MCF 10A (cell line): ENCODE measurements at places on chromosomes 1 and 21.

- H3K36me3 ChIP-seq = no peaks in the 10 kb centered on the region
- DNase-seq = no peak
- no peak overlapping the region for H3K4me3 ChIP-seq
- H3K4me1 ChIP-seq = no peaks in the 10 kb centered on the region
Measured at GRCh38 chr1:199878823-199879222, 148.7 kb upstream of the NR5A2 start.

DNA sequence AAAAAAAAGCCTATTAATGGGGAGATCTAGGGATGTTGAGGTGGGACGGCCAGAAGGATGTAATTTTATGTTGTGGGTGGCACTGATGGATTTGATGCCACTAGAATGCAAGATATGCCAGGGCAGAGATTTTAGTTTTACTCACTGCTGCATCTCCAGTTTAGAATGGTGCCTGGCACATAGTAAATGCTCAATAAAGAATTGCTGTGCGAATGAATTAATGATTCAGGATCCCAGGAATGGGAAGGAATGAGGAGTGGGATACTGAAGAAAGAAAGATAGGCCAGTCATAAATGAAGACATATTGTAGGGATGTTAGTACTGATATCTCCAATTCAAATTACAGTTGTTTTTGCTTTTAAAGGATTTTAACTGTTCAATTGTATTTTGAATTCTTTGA, 72.6 kb downstream of the CAMTA1 start:
- peak overlapping the region; percentile 65 for H3K27ac ChIP-seq
- H3K4me3 ChIP-seq = no peak overlapping the region
- no peaks in the 10 kb centered on the region for H3K27me3 ChIP-seq

DNA sequence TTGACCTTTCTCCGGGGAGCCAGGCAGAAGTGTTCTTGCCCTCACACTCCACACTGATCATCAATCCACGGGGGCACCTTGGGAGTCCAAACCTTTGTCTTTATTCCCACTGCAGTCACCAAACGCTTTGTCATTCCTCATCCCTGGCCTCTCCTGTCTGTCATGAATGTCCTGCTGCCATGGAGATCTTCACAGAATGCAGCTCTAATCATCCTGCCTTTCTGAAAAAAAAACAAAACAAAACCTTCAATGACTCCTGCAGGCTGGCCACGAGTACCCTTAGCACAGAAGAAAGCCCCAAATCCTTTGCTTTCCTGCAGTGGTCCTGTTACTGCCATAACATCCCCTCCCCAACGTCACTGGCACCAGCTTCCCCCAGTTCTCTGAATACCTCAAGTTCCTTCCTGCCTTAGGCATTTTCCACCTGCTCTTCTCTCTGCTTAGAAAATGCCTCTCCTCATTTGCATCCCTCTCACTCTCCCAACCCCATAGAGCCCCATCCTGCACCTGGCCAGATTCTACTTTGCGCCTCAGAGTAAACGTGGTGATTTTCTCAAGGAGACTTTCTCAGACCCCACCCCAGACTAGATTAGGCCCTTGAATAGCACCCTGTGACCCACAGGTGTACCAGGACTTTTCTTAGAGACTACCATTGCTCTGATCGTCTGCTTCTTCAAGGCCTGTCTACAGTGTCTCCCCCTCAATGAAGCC, 131.2 kb downstream of the AK5 start:
- H3K27ac ChIP-seq = no peak overlapping the region
- no peaks in the 10 kb centered on the region for H3K27me3 ChIP-seq
- H3K36me3 ChIP-seq = no peaks in the 10 kb centered on the region
- H3K4me3 ChIP-seq = no peak overlapping the region
- DNase-seq = no peak

DNA sequence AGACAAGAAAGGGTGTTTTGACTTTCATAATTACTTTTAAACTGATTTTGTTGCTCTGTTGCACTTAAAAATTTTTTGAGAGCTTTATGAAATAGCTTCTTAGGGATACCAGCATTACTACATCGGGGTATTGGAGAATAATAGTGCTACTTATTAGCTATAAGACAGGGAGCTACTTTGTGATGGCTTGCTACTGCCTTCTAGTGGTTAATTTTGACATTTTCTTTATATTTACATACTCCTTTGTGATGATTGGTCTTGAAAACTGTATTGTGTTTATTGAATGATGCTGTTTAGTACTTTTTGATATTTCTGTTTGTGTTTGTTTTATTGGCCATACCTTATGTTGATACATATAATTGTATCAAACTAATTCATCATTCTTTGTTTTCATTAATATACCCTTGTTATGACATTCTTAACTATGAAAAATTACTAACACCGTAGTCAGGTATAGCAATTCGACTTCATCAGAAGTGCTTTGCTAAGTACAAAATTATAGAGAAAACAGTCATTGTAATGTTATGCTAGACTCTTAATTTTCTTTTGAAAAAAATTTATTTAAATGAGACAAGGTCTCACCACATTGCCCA, 85.5 kb downstream of the CLIC4 start:
- H3K27me3 ChIP-seq = no peaks in the 10 kb centered on the region
- H3K36me3 ChIP-seq = peaks cover 21% of the 10 kb centered on the region
- H3K27ac ChIP-seq = no peak overlapping the region
- no peak overlapping the region for H3K4me3 ChIP-seq
- DNase-seq = peak; percentile 64
- H3K4me1 ChIP-seq = peaks cover 19% of the 10 kb centered on the region

GRCh38 chr1:155940482-155940992, 901 bp upstream of the RXFP4 start:
- H3K36me3 ChIP-seq = peaks cover 13% of the 10 kb centered on the region
- DNase-seq = peak; percentile 96
- peaks cover 46% of the 10 kb centered on the region for H3K4me1 ChIP-seq
- H3K27me3 ChIP-seq = no peaks in the 10 kb centered on the region

GRCh38 chr1:164624400-164624799, 65.4 kb downstream of the PBX1 start:
- no peak for DNase-seq
- H3K4me3 ChIP-seq = no peak overlapping the region
- no peaks in the 10 kb centered on the region for H3K27me3 ChIP-seq

DNA sequence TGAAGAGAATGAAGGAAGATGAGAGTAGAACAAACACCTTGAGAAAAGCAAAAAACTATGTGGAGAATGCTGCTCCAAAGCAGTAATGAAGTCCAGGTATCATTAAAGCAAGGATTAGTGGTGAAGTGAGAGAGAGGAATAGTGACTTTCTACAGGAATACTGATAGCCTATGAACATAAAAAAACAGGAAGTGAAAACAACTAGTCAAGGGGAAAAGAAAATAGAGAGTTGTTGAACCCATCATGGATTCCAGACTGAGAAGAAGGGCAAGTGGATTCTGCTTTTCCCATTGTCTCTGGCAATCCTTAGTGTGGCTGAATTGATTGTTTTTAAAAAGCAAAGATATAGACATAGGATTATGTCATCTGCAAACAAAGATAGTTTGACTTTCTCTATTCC, 119.9 kb upstream of the LHX8 start:
- H3K4me3 ChIP-seq = no peak overlapping the region
- H3K27ac ChIP-seq = no peak overlapping the region
- DNase-seq = no peak
- H3K27me3 ChIP-seq = no peaks in the 10 kb centered on the region
- H3K4me1 ChIP-seq = peaks cover 5% of the 10 kb centered on the region
- no peaks in the 10 kb centered on the region for H3K36me3 ChIP-seq

DNA sequence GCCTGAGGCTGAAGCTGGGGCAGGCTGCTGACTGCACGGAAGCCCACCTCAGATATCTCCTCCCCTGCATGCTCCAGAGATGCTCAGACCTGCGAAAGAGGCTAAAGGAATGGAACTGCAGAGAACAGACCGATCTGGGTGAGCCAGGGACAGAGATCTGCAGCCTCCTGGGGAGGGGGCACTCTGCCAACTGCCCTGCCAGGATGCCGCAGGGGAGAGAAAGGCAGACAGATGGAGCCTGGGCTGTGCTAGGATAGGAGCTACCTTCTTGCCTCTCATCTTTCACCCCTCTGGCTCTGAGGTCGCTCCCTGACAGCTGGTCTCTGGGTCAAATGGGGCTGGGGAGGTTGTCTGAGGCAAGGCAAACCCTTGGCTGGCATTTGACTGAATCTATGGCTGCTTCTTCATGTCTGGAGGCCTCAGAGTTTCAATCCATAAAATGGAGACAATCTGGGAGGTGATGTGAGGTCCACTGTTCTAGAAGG, 238.2 kb downstream of the GRIK3 start:
- H3K4me3 ChIP-seq = no peak overlapping the region
- H3K27me3 ChIP-seq = no peaks in the 10 kb centered on the region
- no peak for DNase-seq
- no peaks in the 10 kb centered on the region for H3K4me1 ChIP-seq
- H3K36me3 ChIP-seq = no peaks in the 10 kb centered on the region

- no peak overlapping the region for H3K27ac ChIP-seq
- no peaks in the 10 kb centered on the region for H3K36me3 ChIP-seq
- H3K4me3 ChIP-seq = no peak overlapping the region
Measured at GRCh38 chr1:245915406-245915805, 591.7 kb downstream of the SMYD3 start.

DNA sequence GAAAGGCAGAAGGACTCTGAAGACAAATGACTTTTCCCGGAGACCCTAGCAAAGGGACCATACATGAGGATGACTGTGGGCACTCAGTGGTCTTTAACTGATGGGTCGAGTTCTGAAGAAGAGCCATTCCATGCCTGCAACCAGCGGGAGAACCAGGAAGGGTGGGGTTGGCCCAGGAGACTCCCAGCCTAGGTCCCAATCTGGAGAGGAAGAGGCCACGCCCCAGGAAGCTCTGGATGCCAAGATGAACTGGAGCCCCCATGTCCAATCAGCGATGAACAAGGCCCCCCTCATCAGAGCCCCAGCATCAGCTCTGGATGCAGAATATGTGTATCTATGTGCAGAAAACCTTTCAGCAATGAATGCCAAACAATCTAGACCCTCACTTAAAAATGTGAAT, 3.6 kb downstream of the KRTAP10-10 start:
- no peak overlapping the region for H3K4me3 ChIP-seq
- H3K27ac ChIP-seq = no peak overlapping the region

GRCh38 chr1:163426505-163427251, 104.9 kb downstream of the NUF2 start:
- no peaks in the 10 kb centered on the region for H3K4me1 ChIP-seq
- no peak overlapping the region for H3K4me3 ChIP-seq
- DNase-seq = no peak
- H3K27ac ChIP-seq = no peak overlapping the region
- peaks cover 11% of the 10 kb centered on the region for H3K27me3 ChIP-seq
- no peaks in the 10 kb centered on the region for H3K36me3 ChIP-seq

DNA sequence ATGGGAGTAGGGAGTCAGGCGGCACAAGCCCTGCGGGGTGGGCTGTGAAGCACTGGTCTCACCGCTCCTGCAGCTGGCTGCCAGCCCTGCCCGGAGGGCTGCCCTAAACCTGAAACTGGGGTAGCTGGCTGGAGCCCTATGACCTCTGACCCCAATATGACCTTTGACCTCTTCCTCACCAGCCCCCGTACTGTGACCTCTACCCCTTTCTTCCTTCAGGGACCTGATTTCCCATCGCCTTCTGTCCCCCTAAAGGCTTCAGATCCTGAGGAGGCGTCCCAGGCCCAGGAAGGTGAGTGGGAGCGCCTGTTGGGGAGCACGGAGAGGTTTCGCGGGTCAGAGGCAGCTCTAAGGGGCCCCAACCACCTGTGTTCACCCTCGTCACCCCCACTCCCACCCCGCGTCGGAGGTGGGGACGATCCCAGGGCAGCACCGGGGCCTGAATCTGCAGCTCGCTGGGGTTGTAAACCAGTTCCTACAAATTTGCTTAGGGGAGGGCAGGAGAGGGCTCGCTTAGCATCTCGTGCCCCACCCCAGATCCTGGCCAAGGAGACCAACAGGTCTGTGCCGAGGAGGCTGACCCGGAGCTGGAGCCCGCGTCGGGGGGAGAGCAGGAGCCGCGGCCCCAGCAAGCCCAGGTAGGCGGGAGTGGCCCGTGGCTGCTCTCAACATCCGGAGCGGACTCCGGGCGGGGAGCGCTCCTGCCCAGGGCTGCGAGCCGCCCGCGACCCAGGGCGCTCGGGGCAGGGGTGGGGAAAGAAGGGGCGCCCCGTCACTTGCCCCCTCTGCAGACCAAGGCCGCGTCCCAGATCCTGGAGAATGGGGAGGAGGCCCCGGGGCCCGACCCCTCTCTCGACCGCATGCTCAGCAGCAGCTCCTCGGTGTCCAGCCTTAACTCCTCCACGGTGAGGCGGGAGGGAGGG, 7.3 kb downstream of the SYTL1 start:
- H3K4me3 ChIP-seq = no peak overlapping the region
- H3K4me1 ChIP-seq = peaks cover 19% of the 10 kb centered on the region
- H3K27ac ChIP-seq = no peak overlapping the region
- no peaks in the 10 kb centered on the region for H3K27me3 ChIP-seq

GRCh38 chr1:205505791-205506190, 1.3 kb downstream of the CDK18 start:
- H3K27ac ChIP-seq = peak overlapping the region; percentile 87
- peak overlapping the region; percentile 89 for H3K4me3 ChIP-seq
- H3K36me3 ChIP-seq = no peaks in the 10 kb centered on the region

- no peaks in the 10 kb centered on the region for H3K4me1 ChIP-seq
- H3K4me3 ChIP-seq = no peak overlapping the region
- no peak for DNase-seq
- no peaks in the 10 kb centered on the region for H3K36me3 ChIP-seq
Measured at GRCh38 chr1:28815533-28816185, 3.7 kb downstream of the OPRD1 start.

GRCh38 chr21:37994211-37994610, 78.0 kb upstream of the KCNJ6 start:
- no peaks in the 10 kb centered on the region for H3K4me1 ChIP-seq
- no peaks in the 10 kb centered on the region for H3K36me3 ChIP-seq
- no peak for DNase-seq
- H3K27ac ChIP-seq = no peak overlapping the region
- H3K27me3 ChIP-seq = peaks cover 22% of the 10 kb centered on the region
